Stimulated activated CD4-positive, alpha-beta T cell treated with anti-CD3 and anti-CD28 coated beads, Interleukin-12 subunit alpha, Interleukin-12 subunit beta, amount 100 ng/mL, for 4 hours (primary cell): ENCODE measurements at places on chromosomes 2 and 18.

DNA sequence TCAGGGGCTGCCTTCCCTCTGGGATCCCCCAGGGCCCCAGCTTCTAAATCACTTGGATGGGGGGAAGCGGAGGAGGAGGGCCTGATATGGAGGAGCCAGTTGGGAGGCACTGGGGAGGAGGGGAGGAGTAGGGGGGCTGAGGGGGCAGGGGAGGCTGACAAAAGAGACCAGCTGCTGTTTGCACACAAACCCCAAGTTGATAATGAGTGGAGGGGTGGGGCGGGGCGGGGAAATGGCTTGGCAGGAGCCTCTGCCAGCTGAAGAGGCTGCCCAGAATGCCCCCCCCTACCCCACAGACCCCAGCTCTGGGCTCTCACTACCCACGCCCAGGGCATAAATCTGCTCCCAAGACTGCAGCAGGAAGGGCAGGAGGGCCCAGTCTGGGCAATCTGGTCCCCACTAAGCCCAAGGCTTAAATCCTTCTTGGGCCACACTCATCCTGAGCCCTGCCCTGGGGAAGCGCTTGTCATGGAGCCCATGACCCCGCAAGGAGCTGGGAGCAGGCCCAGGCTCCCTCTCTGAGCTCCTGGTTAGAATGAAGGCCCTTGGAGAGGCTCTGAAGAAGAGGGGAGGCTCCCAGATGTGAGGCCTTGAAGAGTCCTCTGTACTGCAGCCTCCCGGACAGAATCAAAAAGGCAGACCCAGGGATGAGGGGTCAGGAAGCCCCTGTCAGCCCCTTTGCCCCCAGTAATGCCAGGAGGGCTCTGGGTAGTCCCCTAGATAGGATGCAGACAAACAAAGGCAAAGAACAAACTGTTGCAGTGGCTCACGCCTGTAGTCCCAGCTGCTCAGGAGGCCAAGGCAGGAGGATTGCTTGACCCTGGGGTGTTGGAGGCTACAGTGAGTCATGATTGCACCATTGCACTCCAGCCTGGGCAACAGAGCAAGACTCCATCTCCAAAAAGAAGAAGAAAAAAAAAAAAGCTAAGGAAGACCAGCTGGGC is 24.8 kb upstream of the PTMA start:
- DNase-seq: no peak

DNA sequence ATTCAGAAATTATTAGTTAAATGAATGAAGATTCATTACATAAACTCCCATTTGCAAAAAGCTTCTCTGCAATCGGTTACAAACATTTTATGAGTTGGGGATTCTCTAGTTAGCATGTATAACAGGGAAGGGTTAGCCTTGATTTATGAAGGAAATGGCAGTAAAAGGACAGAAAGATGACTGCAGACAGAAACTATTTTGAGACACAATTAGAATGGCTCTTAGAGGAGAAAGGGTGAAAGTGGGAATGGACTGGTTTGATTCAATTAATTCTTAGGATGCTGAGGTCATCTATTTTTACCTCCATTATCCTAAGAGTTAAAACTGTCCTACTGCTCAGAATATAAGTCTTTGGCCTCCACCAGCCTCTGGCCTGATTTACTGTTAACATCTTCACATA is 250.8 kb upstream of the DLGAP1 start:
- no peak for DNase-seq

DNA sequence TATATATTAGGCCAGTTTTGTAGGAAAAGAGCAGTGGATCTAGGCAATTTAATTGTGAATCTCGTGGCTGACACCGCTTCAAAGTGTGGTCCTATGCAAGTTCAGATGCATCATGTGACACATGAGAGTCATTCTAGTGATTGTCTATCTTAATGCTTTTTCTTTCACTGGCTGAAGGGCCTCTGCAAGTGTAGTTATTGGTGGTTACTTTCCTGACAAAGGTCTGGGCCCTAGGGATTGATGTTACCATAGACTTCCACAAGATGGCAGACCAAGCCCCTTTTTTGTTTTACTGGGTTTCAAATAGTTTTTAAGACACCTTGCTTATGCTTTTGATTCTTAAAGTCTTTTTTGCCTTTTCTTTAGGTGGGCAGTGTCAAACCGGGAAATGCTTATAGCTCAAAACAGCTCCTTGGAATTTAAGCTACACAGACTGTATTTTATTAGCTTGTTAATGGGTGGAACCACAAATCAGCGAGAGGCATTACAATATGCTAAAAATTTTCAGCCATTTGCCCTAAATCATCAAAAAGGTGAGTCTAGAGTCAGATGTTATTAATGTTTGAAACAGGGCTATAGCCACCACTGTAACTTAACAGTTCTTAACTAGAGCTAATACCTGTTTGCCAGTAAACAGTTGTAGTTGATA is 25.9 kb downstream of the CD8A start:
- DNase-seq: no peak

DNA sequence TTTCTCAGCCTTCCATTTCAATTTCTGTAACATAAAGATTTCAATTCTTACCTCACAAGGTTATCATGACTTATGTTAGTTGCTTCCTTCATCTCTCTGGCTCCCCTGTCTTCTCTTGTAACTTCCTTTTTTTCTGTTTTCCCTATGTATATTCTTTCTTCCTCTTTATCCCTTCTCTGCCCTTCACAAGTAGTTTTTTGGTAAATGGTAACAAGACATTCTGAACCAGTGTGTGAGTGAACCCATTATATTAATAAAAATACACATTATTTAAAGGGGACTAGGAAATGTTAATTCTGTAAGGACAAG is 8.4 kb downstream of the ACSL3 start:
- no peak for DNase-seq

DNA sequence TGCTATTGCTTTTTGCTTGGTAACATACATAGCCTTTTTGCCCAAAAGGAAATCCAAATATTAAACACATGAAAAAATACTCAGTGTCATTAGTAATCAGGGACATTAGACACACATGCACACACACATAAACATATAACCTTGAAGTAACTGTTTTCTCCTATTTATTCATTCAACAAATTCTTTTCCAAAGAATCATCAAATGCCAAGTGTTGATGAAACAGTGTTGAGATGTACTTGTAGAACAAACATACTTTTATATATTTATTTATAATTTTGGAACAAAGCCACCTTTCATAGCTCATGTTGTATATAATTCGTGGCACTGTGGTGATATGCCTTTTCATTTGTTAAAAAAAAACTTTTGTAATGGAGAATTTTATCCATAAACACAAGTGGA is 81.0 kb downstream of the APLF start:
- no peak for DNase-seq

GRCh38 chr2:181915102-181915501 is 23.6 kb downstream of the ITPRID2 start:
- no peak for DNase-seq

- no peak for DNase-seq
Measured at GRCh38 chr2:88669482-88670214, 21.8 kb upstream of the RPIA start.

DNA sequence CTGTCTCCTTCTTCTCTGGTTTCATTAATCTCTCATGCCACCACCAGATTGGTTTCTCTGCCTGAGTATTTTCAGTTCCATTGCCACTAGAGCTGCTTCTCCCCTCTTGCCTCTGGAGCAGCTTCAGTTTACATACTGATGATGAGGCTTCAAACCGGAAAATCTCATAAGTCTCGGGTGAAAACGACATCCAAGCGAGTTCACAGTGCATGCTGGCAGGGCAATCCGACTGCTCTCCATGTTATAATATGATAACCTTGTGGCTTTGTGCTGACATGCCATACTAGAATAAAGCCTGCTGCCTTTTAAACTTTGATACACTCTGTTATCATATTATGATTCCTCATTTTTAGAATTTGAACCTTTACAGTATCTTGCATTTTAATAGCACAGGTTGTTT is 153.5 kb downstream of the PRPF40A start:
- no peak for DNase-seq

DNA sequence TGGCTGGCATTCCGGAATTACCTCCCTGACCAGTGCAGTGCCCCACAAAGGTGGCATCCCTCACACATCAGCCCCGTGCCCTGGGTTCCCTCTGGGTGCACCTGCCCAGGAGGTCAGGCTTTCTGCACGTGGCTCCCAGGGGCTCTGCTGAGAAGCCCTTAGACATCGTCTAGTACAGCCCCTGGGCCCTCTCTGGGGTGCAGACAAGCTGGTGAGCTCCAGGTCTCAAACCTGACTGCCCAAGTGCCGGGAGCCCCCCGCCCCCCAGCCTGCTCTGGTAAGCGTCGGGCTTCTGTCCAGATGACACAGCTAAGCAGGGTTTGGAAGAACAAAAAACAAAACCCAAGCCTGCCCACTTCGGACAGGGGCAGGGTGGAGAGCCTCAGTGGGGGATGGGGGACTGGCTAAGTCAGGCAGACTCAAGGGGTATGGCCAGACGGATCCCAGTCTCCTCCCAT is 20.2 kb downstream of the TWIST2 start:
- DNase-seq: no peak
